NCI-H187 (cell line): ENCODE measurements at places on chromosomes 11 and 22.

GRCh38 chr11:71505781-71506180 is 21.3 kb upstream of the KRTAP5-7 start:
- no peak for DNase-seq

GRCh38 chr11:128765104-128765503 is 71.2 kb downstream of the FLI1 start:
- no peak for DNase-seq

- no peak for DNase-seq
Measured at GRCh38 chr11:80163441-80163840, 722.6 kb upstream of the TENM4 start.

DNA sequence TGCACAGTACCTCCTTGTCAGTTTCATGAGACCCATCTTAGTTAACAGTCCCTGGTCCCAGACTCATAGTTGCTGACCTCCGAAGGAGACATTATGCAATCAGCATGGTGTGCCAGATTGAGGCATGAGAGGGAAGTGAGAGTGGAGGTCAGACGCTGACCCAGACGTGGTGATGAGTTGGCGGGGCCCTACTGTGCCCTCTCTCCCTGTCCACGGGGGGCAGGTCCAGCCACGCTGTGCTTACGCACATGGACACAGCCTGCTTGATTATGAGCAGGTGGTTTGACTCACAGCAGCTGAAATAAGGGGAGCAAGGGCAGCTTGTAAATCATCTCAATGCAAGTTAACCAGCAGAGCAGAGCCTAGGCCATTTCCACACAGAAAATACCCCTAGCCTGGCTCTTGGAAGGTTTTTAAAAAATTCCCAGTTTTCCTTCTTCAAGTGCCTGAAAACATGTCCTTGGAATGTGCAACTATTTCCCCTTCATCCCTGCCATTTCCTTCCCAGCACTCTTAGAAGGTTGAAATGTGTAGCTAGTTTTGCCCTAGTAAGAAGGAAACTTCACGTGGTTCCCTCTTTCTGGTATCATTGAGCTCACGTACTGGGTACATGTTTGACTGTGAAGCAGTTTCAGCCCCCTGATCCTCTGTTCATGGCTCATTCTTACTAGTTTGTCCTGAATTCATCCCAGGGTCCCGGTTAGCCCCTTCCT is 122.6 kb upstream of the SORL1-AS1 start:
- no peak for DNase-seq

- DNase-seq: no peak
Measured at GRCh38 chr22:40746428-40747220, 67.3 kb downstream of the MCHR1 start.

DNA sequence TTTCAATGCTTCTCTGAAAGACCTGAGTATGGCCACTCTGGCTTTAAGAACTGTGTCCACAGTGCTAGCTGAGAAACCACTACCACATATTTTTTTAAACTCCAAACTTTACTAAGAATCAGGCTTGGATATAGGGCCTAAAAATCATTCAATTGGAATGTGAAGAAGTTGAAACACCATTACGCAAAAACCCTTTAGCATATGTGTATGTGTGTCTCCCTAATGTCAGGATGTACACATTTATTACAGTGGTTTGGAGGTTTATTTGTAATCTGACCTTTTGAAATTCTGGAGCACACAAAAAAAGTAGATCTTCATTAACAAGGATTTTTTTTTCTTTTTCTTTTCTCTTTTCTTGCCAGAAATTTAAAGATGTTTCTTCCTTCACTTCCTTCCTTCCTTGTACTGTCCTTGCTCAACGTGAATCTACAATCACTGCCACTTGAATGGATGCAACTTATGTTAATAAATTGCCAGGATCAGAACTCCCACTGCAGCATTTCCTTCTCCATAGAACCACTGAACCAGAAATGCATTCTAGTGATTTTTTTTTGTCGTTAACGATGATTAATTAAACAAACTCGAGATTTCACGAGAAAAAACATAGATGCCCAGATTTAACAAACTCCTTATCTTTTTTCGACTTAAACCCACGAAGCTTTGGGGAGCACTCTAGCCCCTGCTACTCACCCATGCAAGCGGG is 3.1 kb upstream of the ADM start:
- no peak for DNase-seq

DNA sequence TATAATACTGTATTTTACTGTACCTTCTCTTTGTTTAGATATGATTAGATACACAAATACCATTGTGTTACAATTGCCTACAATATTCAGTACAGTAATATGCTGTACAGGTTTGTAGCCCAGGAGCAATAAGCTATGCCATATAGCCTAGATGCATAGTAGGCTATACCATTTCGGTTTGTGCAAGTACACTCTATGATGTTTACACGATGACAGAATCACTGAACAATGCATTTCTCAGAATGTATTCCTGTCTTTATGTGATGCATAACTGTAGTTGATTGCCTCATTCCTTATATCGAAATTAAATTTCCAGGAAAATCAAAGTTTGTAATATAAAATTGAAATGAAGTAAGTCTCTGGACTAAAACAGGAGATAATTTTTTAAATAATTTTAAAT is 49.3 kb upstream of the OR5P2 start:
- DNase-seq: no peak

- no peak for DNase-seq
Measured at GRCh38 chr11:75208446-75208845, 32.1 kb upstream of the TPBGL start.

DNA sequence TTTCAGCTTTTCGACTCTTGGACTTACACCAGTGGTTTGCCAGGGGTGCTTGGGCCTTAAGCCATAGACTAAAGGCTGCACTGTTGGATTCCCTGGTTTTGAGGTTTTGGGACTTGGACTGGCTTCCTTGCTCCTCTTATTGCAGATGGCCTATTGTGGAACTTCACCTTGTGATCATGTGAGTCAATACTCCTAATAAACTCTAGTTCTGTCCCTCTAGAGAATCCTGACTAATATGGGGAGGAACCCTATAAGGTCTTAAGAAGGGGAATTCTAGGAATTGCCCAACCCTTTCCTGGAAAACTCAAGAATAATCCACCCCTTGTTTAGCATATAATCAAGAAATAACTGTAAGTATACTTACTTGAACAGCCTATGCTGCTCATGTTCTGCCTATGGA is 491.8 kb downstream of the TMEM135 start:
- no peak for DNase-seq

DNA sequence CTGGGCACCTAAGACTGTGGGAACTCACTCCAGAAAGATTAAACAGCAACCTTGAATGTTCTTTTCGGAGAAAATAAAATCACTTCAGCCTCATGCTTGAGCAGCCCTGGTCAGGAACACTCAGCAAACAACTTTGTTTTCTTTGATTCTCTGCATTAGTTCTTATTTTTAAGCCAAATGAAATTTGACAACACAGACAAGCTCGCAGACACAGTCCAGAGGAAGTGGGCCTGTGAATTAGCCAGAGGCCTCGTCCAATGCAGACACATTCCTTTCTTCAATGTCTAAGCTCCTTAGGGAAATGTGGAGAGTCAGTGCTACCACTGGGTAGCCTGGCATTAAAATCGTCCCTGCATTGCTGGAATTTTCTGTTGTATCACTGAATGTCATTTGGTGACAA is 62.9 kb upstream of the CSNK2A3 start:
- no peak for DNase-seq

DNA sequence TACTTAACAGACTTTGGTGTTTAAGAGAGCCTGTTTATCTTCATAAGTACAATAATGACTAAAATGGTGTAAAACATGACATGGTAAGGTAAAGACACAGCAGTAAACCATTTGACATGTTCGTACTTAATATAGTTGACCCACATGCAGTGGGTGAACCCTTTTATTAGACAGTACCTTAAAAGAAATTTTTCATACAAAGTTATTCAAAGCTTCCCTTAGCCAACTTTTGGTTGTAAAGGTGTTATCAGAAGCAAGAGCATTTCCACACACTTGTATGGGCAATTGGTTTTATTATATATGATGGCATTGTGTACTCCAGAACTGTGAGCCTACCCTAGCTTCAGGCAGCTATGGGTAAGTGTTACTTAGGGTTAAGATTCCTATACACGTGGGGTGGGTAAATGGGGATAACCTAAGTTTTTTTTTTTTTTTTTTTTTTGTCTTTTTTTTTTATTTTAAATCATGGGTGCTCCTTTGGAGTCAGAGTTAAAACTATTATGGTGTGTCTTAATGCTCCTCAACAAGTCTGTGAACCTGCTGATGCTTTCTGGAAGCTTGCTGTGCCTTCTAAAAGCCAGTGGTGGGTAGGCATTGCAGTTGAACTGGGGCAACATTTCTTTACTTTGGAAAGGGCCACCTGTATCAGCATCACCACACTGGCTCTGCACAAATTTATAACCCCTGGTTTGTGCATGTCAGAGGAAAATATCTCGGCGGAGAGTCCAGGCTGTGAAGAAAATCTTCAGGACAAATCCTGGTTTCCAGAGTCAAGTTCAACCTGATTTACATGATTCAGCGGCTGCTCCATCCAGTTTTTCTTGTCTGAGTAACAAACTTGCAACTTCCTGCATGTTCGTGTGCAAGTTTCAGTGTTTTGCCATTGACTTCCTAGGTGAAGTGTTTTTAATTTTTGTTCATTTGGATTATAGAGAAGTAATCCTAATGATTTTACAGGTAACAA is 3.3 kb downstream of the PCF11 start:
- DNase-seq: no peak

- no peak for DNase-seq
Measured at GRCh38 chr11:17792161-17792560, 57.6 kb downstream of the KCNC1 start.

DNA sequence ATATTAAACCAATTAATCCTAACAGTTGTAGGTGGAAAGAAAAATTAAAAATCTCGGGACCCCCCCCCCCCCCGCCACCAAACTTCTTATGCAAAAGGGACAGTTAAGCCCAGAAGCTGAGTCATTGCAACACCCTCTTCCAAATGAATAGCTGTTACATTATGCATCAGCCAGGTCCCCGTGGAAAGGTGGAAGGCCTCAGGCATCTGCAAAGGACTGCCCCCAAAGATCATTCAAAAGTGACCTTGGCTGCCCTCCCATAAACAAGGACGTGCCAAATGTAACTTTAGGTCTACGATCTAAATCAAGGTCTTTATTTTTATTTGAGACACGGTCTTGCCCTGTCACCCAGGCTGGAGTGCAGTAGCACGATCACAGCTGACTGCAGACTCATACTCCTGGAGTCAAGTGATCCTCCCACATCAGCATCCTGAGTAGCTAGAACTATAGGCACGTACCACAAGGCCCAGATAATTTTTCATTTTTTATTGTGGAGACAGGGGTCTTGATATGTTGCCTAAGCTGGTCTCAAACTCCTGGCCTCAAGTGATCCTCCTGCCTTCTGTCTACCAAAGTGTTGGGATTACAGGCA is 22.8 kb downstream of the SYN3 start:
- DNase-seq: no peak

- DNase-seq: no peak
Measured at GRCh38 chr11:10429526-10429925, 25.5 kb upstream of the AMPD3 start.

DNA sequence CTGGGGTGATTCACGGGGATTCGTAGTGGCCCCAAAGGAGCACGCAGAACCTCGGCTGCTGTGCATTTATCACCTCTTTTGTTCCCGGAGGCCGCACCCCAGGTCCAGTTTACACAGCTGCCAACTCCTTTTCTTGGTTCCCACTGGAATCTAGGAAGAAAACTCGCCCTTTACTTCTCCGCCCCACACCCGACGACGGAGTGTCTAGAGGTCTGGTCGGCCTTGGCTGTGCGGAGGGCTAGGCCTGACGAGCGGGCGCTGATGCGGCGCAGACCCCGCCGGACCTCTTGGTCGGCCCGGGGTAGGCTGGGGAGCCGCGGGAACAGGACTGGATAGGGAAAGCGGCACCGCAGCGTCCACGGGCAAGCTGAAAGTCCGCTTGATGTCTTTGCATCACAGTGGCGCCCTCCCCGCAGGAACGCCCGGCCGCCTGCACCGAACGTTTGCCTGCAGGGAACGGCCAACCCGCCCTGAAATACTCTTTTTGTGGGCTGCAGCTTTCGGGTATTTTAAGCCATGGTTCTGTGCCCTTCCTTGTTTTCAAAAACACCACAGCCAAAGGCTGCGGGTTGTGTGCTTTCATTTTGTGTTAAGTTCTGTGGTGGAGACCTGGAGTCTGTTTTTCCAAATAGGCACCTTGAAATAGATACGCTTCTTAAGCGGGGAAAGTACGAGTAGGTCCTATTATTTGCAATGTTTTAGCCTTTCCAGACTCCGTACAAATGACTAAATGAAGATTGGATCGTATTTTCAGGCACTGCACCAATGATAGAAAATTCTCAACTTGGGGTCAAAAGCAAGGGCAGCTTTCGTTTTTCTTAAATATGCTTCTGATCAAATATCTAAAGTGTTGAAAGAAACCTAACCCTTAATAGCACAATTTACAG is 829 bp upstream of the ZBED5 start:
- peak; percentile 70 for DNase-seq

DNA sequence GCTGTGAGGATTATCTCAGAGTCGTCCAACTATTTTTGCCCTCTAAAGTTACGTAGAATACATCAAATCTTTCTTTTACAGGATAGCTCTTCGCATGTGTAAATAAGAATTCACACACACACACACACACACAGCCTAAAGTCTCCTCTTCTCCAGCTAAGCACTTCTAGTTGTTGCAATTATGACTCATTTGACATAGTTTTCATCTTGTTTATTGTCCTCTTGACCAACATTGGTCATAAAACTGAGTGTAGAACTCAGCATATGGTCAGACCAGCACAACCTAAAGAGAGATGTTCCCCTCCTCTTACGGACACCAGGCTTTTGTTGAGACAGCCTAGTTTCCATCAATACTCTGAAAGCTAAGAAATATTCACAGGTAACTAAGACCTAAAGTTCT is 234.2 kb downstream of the BLID start:
- DNase-seq: no peak

- no peak for DNase-seq
Measured at GRCh38 chr22:17096071-17096470, 11.3 kb downstream of the IL17RA start.

GRCh38 chr22:22738959-22739585 is 94.7 kb downstream of the GGTLC2 start:
- no peak for DNase-seq

DNA sequence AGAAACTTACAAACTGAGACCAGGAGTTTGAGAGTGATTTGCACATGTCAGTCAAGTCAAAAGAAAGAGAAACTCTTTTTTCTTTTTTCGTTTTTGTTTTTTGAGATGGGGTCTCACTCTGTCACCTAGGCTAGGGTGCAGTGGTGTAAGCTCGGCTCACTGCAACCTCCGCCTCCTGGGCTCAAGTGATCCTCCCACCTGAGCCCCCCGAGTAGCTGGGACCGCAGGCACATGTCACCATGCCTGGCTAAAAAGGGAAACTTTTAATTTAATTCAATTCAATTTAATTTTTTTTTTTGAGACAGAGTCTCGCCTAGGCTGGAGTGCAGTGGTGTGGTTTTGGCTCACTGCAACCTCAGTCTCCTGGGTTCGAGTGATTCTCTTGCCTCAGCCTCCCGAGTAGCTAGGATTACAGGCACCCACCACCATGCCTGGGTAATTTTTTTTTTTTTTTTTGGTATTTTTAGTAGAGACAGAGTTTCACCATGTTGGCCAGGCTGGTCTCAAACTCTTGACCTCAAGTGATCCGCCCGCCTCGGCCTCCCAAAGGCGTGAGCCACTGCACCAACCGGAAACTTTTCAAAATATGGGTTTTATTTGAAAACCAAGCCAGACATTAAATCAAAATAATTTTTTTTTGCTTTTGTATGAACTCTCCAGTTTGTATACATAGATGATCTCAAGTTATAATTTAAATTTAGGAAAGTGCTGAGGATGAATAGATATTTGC is 9.9 kb downstream of the UCP3 start:
- DNase-seq: no peak

- DNase-seq: no peak
Measured at GRCh38 chr11:119974051-119974450, 163.9 kb downstream of the TRIM29 start.

GRCh38 chr11:60316317-60316716 is 10.7 kb upstream of the MS4A6E start:
- no peak for DNase-seq
